ENCODE measurements at places on chromosomes 16 and 17.

DNA sequence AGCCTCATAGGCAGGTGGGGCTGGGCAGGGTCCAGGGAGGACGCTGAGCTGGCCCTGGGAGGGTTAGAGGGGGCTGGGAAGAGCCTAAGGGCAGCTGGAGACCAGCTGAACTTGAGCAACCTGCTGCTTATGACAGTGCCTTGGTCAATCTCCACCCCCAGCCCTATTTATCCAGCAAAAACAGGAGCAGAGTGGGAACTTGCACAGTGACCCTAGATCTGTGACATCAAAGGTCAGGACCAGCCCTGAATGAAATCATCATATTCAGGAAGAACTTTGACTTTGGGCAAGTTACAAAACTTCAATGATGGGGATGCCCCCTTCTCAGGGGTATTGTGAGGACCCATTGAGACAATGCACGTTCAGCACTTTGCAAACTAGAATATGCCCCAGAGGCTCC is 9.4 kb downstream of the CD300LF start:
- no peak for DNase-seq

- no peak for DNase-seq
Measured at GRCh38 chr16:1615761-1616160, 3.6 kb downstream of the CRAMP1 start.

DNA sequence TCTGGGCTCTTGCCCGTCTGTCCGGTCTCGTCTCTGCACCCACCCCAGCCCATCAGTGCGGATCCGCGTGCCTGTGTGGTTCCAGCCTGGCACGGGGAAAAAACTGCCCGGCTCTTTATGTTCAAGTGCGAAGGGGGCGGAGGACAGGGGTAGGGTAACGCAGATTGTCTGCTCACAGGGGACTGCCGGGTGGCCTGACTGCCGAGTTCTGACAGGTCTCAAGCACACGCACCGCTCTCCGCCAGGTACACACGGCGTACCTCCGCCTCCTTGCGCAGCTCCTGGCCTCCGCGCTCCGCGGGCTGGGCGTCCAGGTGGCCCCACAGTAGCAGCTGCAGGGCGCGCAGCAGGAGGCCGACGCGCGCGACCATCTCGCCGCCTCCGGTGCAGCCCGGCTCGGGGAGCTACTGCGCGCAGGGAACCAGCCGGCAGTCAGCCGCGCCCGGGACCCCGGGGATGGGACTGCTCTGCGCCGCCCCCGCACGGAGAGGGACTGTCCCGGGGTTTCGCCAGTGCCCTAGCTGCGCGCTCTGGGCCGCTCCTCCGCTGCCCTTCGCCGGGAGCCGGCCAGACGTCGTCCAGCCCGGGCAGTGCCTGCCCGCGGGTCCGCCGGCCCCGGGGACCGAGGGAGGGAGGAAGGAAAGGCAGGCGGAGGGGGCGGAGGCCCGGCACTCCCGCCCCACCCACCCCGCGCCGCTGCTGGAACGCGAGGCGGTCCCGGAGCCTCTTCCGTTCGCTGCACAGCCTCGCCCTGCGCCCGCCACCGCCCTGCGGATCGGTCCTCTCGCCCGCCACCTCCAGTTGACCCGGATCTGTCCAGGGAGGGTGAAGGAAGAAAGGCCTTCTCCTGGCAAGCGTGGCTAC is at the start of gene MMP28:
Gene MMP28, minus strand, starts transcription at position 635 of the 864 bp plus-strand sequence. Its CDS starts 264 bp downstream, at position 371.
- peak; percentile 19 for DNase-seq

DNA sequence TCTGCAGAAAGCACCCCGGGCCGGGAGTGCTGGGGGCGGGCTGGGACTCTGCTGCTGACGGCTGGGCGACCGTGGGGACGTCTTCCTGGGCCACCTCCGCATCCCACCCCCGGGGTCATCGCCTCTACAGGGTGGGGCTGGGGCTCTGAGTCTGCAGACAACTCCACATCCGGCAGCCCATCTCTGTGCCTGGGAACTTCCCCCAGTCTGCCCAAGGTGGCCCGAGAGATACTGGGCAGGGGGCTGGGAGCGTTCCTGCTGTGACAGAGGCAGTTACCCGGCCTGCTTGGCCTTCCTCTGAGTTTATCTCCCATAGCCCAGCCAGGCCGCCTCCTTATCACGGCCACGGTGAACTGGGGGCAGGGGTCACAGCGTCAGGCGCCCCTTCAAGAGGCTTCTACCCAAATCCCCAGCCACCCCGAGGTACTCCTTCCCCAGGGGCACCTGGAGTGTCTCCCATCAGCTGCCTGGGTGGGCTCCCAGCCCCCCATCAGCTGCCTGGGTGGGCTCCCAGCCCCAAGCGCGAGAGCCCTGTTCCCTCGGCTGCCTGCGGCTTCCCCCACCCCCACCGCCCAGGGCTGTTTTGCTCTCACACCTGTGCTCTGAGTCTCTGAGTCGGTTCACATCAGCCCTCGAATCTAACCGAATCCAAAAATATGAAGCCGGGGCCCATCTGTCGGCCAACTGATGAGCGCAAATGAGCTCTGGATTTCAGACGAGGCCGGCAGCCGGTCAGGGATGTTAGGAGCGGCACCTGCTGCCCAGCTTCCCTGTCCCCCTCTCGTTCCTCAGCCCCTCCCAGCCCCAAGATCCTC is 15.6 kb upstream of the CBFA2T3 start:
- no peak for DNase-seq

GRCh38 chr17:53806473-53806872 is 16.3 kb upstream of the KIF2B start:
- no peak for DNase-seq

DNA sequence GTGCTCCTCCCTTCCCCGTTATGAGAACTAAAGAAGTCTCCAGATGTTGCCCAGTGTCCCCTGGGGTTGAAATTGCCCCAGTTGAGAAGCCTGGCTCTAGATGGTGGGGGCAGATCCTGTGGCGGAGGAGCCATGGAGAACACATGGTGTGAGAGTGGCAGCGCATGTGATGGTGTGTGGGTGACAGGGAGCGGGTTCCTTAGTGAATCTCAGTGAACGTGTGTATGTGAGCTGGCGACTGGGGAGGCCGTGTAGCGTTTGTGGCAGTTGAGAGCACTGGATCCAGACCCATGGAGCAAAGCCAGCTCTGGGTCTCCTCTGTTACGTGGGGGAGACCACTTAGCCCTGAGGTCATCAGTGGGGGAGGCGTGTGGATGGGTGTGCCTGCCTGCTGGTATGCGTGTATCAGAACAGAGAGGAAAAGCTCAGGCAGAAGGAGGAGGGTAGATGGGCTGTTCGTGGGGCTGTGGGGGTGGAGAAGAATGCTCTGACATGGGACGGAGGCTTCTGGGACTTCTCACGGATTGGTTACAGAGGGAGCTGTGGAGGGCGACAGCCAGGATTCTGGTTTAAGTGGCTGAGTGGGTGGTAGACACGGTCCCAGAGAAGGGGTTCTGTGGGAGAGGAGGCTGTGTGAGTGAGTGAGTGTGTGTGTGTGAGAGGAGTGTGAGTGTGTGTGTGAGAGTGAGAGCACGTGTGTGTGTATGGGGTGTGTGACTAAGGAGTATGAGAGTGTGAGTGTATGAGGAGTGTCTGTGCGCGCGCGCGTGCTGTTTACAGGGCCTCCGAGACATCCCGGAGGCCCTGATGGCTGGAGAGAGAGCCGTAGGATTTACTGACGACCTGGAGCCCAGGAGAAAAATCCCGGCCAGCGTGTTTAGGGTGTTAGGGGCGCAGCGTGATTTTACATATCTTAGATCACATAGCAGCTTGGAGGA is 193.8 kb downstream of the SNX29 start:
- no peak for DNase-seq

- DNase-seq, result no peak
Measured at GRCh38 chr17:9676820-9677310, 31.5 kb downstream of the USP43 start.

- no peak for DNase-seq
Measured at GRCh38 chr17:7711051-7711755, 6.2 kb downstream of the EFNB3 start.

GRCh38 chr17:245020-245419 is 63.6 kb upstream of the DOC2B start:
- no peak for DNase-seq

DNA sequence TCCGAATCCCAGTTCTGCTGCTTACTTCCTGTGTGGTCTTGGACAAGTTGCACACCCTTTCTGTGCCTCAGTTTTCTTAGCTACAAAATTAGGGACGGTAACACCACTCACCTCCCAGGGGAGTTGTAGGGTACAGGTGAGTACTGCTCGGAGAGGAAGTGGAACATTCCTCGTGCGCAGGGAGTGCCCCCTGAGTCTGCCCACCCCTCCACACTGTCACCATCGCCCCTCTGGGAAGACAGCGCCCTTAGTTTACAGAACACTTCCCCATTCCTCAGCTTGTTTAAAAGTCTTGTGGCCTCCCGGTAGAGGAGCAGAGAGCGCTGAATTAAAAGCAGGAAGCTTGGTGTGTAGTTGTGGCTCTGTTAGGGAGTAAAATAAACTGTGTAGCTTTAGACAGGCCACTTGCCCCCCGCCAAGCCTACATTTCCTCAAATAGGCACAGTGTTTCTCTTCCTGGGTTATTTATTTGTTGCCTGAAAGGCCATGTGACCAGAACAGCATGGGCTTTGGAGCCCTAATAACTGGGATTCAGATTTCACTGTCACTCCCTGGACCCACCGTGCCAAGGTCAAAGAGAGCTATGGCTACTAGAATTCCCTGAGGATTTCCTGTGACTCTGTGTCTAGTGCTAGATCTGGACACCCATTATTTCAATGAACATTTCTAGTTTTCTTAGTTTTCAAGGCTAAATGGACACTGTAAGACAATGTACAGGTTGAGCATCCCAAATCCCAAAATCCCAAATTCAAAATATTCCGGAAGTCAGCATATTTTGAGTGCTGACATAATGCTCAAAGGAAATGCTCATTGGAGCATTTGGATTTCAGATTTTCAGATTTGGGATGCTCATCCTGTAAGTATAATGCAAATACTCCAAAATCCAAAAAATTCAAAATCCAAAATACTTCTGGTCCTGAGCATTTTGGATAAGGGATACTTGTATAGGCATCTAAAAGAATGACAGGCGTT is 372.5 kb downstream of the SNX29 start:
- DNase-seq, result no peak

DNA sequence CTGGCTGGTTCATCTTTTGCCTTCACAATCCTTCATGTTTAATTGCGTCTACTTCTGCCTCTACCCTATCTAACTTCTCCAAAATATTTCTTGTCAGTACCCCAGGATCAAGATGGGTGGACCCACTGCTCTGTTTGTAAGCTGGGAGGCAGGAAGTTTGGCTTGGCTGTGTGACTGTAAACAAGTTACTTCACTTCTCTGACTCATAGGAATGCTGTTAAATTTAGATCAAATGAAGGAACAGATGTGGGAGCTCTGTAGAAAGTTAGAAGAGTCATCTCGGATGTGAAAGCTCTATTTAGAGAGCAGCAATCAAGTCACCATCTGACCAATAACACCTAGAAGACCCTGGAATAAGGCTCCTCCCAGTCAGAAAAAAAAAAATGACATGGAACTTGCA is 55.2 kb upstream of the MRTFB start:
- no peak for DNase-seq

DNA sequence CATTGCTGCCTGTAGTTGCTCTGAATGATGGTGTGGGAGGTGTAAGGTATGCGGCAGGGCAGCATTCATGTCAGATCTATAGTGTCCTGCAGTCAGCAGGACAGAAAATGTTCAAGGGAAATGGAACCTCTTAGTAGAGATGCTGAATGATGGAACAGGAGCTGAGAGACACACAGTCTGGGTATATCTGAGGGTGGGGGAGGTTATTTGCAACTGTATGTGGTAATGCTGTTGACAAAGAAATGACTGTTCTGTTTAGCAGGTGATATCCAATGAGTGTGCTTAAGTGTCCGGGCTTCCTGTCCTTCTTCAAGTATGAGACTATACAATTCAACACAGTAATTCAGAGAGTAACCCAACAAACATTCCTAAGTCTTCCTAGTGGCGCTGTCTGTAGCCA is 46.6 kb downstream of the STH start:
- DNase-seq, result no peak

GRCh38 chr17:35788477-35789368 is 6.7 kb downstream of the MMP28 start:
- DNase-seq, result no peak

Measured in NCI-H1092 treated with DMSO at 0.1 percent for 48 hours (cell line).